Upper lobe of left lung (tissue), 6 donors: ENCODE measurements at places on chromosomes 4 and X.

DNA sequence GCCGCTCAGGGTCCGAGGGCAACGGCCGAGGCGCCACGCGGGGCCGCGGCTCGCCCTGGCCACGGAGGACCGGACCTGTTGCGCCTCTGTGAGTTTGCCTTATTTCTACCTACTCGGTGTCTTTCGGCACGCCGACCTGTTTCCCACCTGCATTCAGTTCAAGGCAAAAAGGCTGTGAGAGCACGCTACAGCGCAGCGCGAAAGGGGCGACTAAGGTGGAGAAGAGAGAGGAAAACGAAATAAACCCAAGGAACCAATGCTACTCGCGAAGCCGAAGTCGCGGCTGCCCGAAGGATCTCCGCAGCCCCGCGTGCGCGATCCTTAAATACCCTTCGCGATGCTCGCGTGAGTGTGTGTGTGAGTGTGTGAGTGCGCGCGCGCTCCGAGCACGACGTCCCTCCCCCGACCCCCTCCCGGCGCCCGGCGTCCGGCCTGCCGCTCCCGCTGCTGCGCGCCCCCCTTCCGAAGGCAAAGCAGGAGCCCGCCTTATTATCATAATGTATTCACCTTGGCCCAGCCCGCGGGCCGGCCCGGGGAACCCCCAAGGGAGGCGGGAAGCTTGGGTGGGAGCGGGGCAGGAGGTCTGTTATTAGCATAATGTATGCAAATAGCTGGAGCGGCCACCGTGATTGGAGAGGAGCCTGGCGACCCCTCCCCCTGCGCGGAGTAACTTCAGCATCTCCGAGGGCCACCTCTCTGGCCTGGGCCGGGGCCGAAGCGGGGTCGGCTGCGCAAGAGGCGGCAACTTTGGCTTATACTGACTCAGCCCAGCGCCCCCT, at the start of gene COL25A1:
TSS of gene COL25A1 (minus strand) at position 298 of the 779 bp plus-strand sequence.
- H3K4me1 ChIP-seq = peaks cover 17% of the 10 kb centered on the region
- peak within 1 kb of the TSS; percentile 50 for H3K4me3 ChIP-seq
- peaks cover 4% of the 10 kb centered on the region for H3K27me3 ChIP-seq

GRCh38 chr4:64883087-64883807, 474.0 kb upstream of the TECRL start:
- H3K4me1 ChIP-seq = no peaks in the 10 kb centered on the region
- no peak overlapping the region for H3K27ac ChIP-seq
- H3K4me3 ChIP-seq = no peak overlapping the region
- DNase-seq = no peak
- no peaks in the 10 kb centered on the region for H3K36me3 ChIP-seq

DNA sequence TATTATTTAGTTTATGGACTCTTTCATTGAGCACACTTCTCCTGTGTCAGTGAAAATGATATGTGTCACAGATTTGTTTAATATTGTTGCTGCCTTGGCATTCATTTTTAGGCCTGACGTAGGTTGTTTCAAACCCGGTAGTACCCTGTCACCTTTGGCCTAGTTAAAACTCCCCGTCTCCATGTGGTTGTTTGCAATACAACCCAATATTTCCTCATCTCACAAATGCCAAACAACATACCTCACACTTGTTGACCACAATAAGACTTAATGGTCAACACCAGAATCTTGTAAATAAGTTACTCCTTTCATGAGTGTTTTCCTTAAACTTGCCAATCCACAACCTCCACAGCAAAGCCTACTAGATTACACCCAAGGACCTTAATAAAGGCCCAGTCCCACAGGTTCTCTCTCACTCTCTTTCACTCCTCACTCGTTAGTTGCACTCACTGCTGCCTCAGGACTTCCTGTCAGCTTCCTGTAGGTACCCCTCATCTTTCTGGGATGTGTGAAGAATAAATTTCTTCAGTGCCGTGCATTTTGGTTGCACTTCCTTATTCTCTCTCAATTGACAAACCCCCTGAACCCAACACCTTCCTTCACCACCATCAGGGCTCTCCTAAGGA, 31.3 kb downstream of the IL13RA2 start:
- no peak overlapping the region for H3K4me3 ChIP-seq
- DNase-seq = no peak
- H3K4me1 ChIP-seq = no peaks in the 10 kb centered on the region
- no peaks in the 10 kb centered on the region for H3K27me3 ChIP-seq

DNA sequence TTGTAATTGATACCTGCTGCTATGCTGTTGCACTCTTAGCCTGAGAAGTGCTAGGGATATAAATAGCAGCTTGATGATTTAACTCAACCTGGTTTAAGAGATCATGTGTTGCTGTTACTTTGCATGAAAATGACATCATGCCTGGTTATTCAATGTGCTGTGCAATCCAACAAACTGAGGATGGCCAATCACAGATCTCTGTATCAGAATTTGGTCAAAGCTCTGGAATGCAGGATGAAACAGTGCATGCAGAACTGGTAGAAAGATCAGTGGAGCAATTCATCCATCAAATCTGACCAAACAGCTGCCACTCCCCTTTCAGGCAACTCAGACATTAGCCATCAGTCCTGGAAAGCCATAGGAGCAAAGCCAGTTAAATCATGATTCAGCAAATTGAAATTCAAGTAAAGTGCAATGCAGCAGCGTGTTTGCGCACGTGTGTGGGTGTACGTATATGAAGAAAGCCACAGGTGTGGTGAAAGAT, 160.3 kb upstream of the RASGEF1B start:
- H3K36me3 ChIP-seq = no peaks in the 10 kb centered on the region
- no peaks in the 10 kb centered on the region for H3K27me3 ChIP-seq
- peaks cover 3% of the 10 kb centered on the region for H3K4me1 ChIP-seq
- H3K27ac ChIP-seq = no peak overlapping the region
- H3K4me3 ChIP-seq = no peak overlapping the region
- no peak for DNase-seq

DNA sequence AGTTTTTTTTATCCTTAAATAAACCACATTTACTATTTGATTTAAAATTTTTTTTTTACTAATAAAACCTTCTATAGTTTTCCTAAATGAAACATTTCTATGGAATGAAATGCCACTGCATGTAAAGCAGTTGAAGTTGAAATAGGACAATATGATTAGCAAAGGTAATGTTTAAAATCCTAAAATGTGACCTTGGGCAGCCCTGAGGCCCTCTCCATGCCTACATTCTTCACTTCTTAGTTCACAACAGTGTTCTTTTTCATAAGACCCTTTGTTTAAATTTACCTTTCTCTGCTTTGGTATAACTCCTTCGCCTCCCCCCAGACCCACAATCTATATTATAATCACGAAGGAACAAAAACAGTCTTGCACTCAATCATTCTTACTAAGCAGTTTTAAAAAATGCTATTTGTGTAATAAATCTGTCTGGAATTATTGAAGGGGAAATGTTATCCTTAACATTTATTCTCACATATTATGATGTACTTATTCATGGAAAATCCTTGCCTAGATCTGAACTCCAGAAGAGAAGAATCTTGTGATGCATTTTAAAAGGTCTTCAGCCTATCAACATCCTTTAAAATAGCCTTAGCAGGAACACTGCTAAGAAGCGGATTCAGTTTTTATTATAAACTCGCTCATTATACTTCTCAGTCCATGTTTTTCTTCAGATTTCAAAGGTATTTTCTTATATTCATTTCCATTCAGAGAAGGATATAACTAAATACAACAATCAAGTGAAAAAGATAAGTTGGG, 124.6 kb upstream of the NAP1L5 start:
- no peaks in the 10 kb centered on the region for H3K27me3 ChIP-seq
- DNase-seq = no peak
- peaks cover 57% of the 10 kb centered on the region for H3K4me1 ChIP-seq
- peak overlapping the region; percentile 88 for H3K27ac ChIP-seq
- no peaks in the 10 kb centered on the region for H3K36me3 ChIP-seq

- H3K4me3 ChIP-seq = no peak overlapping the region
- H3K4me1 ChIP-seq = no peaks in the 10 kb centered on the region
- H3K36me3 ChIP-seq = no peaks in the 10 kb centered on the region
- H3K27ac ChIP-seq = no peak overlapping the region
Measured at GRCh38 chrX:16628946-16629595, 20.9 kb upstream of the S100G start.

DNA sequence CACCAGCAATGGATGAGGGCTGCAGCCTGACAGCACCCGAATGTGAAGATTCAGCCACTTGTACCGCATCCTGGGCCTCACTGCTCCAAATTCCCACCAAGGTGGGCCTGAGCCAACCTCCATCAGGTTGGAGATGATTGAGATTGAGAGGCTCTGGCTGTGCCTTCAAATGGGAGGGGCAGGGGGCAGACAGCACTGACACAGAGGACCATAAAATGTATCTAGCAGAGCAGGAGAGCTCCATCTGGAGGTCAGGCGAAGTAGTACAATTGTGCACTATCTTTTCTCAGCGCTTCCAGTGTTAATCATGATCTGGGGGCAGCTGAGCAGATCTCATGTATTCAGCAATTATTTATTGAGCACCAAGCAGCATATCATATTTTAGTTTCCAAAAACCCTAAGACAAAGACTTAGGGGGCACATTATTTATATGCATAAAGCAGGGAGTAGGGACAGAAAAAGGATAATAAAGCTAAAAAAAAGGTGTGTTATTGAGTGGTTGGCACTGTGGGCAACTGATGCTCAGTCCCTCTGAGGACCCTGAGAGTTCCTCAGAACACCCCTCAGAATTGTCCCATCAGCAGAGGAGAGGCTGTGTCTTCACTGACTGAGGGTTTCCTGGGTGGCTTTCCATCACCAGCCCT, 31.6 kb upstream of the C1QTNF7 start:
- DNase-seq = no peak
- H3K27ac ChIP-seq = no peak overlapping the region
- no peaks in the 10 kb centered on the region for H3K36me3 ChIP-seq
- no peaks in the 10 kb centered on the region for H3K27me3 ChIP-seq
- peaks cover 17% of the 10 kb centered on the region for H3K4me1 ChIP-seq
- no peak overlapping the region for H3K4me3 ChIP-seq

DNA sequence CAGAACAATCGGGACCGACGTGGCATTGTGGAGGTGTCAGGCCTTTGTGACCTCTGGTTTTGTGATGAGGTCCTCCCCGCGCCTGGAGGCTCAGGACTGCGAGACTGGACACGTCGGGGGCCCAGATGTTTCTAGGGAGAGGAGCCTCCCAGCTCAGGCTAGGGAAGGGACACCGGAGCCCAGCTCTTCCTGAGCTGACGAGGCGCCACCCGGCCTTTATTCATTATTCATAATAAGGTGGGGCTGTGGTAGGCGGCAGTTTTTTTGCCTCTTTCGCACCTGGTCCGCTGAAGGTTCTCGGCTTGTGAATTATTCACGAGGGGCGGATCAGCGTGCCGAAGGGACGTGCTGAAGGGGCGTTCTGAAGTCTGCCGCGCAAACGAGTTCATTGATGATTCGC, 2.3 kb upstream of the UBA1 start:
- no peak for DNase-seq
- H3K4me3 ChIP-seq = peak overlapping the region; percentile 68
- H3K27me3 ChIP-seq = no peaks in the 10 kb centered on the region

GRCh38 chr4:167890226-167890625, 202.1 kb upstream of the ANXA10 start:
- no peaks in the 10 kb centered on the region for H3K27me3 ChIP-seq
- H3K4me3 ChIP-seq = no peak overlapping the region
- H3K4me1 ChIP-seq = no peaks in the 10 kb centered on the region
- no peaks in the 10 kb centered on the region for H3K36me3 ChIP-seq

DNA sequence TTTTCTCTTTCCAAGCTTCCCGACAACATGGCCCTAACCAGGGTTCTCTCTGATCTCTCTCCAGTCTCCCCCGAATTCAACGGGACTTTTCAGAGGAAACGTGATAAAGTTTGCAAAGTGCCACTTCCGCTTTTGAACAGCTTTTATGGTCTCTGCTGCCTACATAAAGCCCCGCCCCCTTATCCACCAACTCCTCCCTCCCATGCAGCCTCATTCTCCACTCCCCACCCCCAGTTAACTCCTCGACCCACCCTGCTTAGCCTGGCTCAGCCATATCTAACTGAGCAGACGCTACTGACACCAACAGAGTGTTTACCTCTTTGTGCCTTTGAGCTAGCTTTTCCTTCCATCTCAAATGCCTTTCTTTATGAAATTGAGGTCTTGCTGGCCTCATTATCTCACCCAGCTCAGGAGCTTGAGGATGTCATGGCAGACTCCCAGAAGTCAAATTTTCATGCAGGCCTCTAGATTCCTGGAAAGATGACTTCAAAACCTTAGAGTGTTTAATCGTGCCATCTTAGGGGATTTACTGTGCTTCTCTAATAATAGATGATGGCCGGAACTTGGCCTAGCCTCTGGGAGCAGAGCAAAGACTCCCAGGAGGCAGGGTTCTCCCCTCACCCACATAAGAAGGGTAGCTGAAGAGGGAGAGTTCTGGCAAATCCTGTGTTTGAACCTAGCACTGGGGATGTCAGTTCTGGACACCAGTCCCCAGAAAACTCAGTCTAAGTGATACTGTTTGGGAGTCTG, 606.0 kb downstream of the BCOR start:
- DNase-seq = no peak
- peaks cover 4% of the 10 kb centered on the region for H3K4me1 ChIP-seq
- H3K36me3 ChIP-seq = no peaks in the 10 kb centered on the region
- no peak overlapping the region for H3K4me3 ChIP-seq

- H3K36me3 ChIP-seq = no peaks in the 10 kb centered on the region
- no peak for DNase-seq
- H3K27me3 ChIP-seq = no peaks in the 10 kb centered on the region
- no peak overlapping the region for H3K4me3 ChIP-seq
- no peaks in the 10 kb centered on the region for H3K4me1 ChIP-seq
Measured at GRCh38 chr4:189787216-189788031, 153.2 kb upstream of the FRG1 start.

- H3K27me3 ChIP-seq = no peaks in the 10 kb centered on the region
- no peaks in the 10 kb centered on the region for H3K4me1 ChIP-seq
- H3K27ac ChIP-seq = no peak overlapping the region
- no peaks in the 10 kb centered on the region for H3K36me3 ChIP-seq
Measured at GRCh38 chrX:43083016-43083415, 305.1 kb upstream of the PPP1R2C start.

GRCh38 chr4:48429709-48430474, 53.3 kb upstream of the SLC10A4 start:
- H3K36me3 ChIP-seq = no peaks in the 10 kb centered on the region
- H3K4me3 ChIP-seq = no peak overlapping the region
- no peak for DNase-seq
- H3K27me3 ChIP-seq = no peaks in the 10 kb centered on the region
- no peaks in the 10 kb centered on the region for H3K4me1 ChIP-seq

GRCh38 chrX:150508451-150509367, 59.7 kb upstream of the MTM1 start:
- no peaks in the 10 kb centered on the region for H3K27me3 ChIP-seq
- H3K27ac ChIP-seq = peak overlapping the region; percentile 81
- no peak overlapping the region for H3K4me3 ChIP-seq
- no peaks in the 10 kb centered on the region for H3K36me3 ChIP-seq

DNA sequence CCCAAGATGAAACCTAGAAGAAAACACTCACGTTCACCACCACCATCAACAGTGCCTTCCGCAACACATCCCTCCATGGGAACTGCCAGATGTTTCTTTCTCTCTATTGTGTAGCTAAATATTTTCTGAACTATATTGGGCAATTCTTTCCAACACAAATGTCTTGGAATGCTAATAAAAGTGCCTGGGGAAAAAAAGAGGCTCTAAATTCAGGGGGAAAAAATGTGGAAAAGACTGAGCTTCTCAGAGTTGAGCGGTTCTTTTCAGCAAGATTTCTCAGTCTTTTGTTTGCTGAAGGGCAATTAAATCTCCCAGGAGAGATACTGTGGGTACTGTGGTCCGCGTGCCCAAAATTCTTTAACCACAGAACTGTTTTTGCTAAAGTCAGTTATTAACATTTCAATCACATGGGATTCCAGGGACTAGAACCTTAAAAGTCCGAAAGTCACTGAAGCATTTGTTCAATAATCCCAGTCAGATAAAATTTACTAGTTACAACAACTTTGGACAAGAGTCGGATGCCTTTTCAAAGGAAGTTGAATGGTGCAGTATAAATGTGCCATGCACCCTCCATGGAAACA, 51.9 kb upstream of the DHRSX start:
- no peaks in the 10 kb centered on the region for H3K4me1 ChIP-seq
- H3K27ac ChIP-seq = no peak overlapping the region
- no peak for DNase-seq
- H3K27me3 ChIP-seq = no peaks in the 10 kb centered on the region
